ENCODE measurements at places on chromosomes 6 and 20.

DNA sequence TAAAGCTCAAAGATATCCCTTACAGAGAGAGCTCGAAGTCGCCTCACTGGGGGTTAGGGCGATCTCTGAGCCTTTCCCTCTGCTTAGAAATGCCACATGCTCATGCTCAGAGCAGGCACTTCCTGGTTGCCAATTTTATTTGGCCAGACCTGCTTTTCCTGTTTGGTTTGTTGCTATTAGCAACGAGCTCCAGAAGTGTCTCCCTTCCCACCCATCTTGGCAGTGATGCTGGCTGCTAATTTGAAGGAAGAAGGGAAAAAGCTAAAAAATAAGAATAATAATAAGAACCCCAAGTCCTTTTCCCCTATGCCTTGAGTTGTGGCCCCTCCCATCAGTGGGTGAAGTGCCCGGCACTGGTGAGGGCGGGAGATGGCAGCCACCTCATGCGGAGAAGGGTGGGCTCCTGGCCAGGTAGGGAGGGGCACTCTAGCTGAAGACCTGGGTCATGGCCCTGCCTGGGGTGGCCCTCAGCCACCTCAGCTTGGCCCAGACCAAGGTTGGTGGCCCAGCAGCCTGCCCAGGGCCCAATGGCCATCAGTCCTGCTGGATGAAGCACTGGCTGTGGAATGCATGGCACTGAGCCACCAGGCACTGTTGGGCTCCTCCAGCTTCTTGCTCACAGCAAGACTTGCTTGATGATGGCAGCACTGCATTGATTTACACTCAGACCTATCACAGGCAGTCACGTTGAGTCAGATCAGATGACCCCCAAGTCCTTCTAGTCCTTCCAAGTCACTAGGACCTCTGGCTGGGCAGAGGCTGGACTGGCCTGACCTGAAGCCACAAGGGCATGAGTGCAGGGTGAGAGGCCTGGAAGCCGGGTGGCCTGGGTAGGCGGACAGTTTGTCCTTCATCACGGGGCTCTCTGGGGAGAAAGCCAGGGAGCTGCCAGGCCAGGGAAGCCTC is 79.0 kb downstream of the SYNJ2 start:
- peak; percentile 9 for DNase-seq

DNA sequence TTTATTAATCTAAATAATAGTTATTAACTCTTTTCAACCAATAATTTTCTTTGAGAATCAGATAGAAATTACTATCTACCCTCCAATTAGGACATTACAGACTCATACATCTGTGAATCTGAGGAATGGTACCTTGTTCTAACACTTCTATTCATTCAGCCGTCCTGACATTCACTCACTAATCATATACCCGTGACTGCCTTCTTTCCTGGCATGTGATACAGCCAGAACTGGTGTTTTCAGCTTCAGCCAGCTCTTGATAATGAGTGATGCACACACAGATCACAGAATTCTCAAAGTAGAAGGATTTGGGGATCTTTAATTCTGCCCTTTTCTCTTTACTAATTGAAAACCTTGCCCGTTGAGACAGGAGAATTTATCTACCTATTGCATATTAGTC is 499.9 kb downstream of the UTRN start:
- no peak for DNase-seq

GRCh38 chr6:32763421-32763820 is at the start of gene HLA-DQB2:
Gene HLA-DQB2 (minus strand): TSS chr6:32763532. CDS start chr6:32763470, 62 bp downstream.
- no peak for DNase-seq

DNA sequence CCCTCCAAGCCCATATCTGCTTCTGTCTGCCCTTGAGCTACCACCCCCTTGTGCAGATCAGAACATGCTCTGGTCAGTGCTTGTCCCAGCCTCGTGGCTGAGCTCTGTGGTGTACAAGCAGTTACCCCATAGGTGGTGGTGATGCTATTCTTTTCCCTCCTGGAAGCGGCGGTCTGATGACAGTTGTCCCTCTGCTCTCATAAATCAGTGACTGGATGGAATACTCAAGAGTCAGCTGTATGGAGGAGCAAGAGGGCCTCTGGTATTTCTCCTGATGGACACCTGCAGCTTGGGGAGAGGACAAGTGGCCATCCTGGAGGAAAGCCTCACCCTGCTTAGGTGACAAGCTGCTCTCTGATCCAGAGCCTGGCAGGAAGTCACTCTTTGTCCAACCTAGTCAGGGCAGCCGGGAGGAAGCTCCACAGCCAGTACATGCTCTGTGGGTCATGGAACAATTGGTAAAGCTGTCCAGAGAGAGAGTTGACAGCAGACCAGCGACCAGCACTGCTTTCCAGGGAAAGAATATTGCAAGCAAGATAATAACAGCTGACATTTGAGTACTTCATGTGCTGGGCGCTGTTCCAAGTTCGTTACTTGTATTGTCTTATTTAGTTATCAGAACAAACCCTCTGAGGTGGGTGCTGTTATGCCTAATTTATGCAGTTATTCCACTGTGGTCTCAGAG is 47.1 kb downstream of the SCAND1 start:
- no peak for DNase-seq

DNA sequence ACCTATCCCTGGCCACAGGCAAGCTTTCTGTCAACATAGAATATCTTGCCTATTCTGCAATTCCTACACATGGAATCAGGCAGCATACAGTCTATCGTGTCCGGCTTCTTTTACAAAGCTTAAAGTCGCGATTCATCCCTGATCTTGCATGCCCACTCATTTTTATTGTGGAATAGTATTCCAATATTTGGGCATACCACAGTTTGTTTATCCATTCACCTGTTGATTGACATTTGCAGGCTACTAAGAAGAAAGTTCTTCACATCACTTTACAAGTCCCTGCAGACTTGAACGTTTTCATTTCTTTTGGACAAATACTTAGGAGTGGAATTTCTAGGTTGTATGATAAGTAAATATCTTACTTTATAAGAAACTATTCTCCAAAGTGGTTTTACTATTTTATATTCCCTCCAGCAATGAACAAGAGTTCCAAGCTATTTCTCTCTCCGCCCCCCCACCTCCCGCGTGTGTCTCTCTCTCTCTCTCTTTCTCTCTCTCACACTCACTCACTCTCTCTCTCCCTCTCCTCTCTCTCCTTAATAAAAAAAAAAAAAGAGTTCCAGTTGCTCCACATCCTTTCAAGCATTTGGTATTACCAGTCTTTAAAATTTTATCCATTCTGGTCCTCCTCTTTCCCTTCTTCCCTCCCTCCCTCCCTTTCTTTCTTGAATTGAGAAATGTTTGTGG is 1.1 kb upstream of the PLCB1 start:
- DNase-seq = no peak

- DNase-seq = no peak
Observed at GRCh38 chr20:59644371-59644939, 40.1 kb downstream of the PHACTR3 start.

- DNase-seq = no peak
Observed at GRCh38 chr6:166592821-166593220, 6.3 kb upstream of the RAMACL start.

DNA sequence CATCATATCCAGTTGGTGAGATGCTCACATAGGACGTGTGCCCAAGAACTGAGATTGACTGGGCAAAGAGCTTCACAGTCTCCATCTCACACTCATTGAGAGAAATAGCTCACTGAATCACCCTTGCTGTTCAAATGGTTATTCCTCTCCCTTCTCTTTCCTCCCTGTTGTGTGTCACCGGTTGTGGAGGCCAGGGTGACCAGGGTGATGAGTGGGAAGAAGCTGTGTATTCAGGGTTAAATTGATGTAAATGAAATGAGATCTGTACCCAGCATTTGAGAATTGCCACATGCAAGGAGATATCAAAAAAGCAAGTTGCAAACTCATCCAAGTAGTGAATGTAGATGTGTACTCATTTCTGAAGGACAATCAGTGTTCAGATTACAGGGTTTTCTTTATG is 36.6 kb upstream of the VAPB start:
- no peak for DNase-seq

DNA sequence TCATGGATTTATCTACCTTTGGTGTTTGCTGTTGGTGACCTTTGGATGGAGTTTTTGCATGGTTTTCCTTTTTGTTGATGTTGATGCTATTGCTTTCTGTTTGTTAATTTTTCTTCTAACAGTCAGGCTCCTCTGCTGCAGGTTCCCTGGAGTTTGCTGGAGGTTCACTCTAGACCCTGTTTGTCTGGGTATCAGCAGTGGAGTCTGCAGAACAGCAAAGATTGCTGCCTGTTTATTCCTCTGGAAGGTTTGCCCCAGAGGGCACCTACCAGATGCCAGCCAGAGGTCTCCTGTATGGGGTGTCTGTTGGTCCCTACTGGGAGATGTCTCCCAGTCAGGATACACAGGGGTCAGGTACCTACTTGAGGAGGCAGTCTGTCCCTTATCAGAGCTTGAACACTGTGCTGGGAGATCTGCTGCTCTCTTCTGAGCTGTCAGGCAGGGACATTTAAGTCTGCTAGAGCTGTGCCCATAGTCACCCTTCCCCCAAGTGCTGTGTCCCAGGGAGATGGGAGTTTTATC is 9.2 kb upstream of the ZNF337 start:
- no peak for DNase-seq

DNA sequence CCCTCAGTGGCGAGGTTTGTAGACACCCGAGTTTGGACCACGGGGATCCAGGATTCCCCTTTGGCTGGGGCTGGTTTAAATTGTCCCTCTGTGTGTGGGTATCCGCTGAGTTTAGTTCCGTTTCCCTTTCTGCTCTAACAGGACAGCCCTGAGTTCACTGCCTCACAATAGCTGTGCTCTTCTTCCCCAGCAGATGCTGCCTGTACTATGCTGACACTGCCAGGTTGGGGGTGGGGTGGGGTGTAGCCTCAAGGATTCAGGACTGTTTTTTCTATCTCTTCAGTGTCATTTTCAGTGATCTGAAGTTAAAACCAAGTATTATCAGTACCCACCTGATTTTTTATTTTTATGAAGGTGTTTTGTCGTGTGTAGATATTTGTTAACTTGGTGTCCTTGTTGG is 655.0 kb downstream of the COL12A1 start:
- no peak for DNase-seq

- DNase-seq = no peak
Observed at GRCh38 chr6:165686596-165687365, 23.7 kb upstream of the PDE10A start.

DNA sequence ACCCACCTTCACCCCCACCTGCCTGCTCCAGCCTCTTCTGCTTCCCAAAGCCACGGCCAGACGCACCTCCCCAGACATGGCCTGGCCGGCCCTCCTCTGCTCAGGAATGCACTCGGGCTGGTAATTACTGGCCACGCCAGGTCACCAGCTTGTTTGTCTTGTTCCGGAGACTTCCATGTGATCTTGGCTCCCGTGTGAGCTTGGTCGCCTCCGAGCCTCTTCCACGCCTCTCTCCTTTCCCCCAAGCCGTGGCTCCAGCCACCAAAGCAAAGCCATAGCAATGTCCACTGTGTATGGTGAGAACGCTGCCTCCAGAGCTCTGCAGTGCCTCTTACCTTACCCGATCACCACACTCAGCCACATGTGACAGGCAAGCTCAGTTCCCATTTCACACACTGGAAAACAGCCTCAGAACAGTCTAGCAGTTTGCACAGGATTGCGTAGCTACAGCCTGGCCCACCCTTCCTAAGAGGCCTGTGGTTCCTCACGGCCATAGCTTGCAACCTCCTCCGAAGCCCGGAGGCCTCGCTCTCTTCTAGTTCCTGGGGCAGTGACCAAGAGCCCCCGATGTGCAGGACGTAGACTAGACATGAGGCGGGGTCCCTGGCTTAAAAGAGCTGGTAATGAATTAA is 48.1 kb upstream of the AFDN start:
- DNase-seq = no peak

DNA sequence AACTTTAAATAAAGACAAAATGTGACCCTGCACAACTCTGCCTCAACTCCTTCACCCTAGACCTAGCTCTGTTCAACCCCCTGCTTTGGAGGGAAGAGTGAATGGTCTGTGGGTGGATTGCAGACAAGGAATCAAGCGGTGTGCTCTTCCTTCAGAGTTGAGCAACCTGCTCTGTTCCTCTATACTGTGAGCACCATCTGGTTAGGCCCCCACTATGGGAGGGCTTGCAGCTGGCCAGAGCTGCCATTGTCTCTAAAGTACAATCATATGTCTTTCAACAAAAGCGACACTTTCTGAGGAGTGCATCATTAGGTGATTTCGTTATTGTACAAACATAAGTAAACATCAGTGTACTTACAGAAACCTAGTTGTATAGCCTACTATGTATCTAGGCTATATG is 406.1 kb upstream of the MARCKS start:
- no peak for DNase-seq

DNA sequence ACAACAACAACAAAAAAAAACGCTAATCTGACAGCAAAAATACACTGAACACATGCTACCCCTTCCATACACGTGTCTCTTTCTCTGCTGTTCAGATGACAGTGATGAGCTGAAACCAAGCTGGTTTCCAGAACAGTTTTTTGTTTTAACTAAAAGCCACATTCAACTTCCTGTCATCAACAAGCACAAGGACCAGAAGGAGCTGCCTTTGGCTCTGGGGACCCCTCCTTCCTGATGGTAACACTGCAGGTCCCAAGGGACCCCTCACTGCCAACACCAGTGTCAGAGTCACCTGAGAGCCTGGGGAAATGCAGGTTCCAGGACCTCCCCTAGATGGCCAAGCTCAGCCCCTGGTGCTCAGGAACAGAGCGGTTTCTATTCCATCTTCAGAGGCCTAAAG is 6.0 kb downstream of the CST7 start:
- DNase-seq = no peak

DNA sequence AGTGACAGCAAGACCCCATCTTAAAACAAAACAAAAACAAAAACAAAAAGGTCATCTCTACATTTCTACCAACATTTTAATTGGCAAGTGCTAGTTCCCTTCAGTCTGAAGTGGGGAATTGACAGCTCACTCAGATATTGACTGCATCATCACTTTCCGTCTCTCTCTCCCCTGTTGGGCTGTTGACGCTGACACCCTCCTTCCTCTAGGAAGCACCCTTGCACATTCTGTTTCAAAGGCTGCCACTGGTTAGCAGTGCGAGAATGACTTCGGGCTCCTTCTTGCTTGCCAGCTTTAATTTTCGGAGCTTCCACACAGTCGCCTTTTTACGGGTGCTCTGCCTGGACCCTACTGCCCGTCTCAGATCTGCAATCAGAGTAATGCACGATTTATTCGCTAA is 96.6 kb upstream of the INSM1 start:
- no peak for DNase-seq

GRCh38 chr6:170260686-170261085 is 30.2 kb downstream of the DLL1 start:
- no peak for DNase-seq

Measured in GF-D8 (cell line).